SHP77 (cell line): ENCODE measurements at places on chromosomes 1 and 21.

- no peak for DNase-seq
Observed at GRCh38 chr21:26939601-26940111, 27.2 kb downstream of the ADAMTS5 start.

GRCh38 chr1:27554759-27555699, 48.9 kb downstream of the AHDC1 start:
- no peak for DNase-seq

- no peak for DNase-seq
Observed at GRCh38 chr1:229537894-229538293, 20.6 kb downstream of the ABCB10 start.

- DNase-seq, result no peak
Observed at GRCh38 chr21:15054089-15054488, 10.7 kb downstream of the NRIP1 start.

- no peak for DNase-seq
Observed at GRCh38 chr1:25567710-25568089, 24.3 kb downstream of the LDLRAP1 start.

DNA sequence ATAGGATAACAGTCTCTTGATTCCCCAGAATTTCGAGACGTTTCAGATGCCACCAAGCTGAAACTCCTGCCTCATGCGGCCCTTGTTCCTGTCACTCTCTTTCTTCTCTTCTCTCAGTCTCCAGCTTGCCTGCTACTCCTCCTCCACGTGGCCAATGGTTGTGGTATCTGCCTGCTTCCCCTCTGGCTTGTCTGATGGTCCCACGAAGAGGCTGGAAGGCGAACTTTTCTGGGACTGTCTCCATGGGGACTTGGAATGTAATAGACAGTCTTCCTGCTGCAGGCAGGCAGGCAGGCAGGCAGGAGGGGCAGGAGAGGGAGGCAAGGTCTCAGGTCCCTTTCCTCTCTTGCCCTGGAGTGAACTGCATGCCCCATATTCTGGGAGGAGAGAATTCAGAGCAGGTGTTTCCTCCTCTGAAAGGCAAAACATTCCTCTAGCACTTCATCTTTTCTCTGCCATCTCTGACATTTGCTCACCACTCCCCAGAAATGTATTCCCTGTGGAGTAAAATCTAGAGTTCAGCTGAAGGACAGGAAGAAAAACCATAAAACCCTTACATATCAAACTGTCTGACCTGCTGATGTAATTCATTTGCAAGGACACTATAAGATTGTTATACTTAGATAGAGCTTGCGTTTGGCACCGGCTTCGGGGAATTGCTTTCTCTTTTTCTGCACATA, 64.1 kb upstream of the GNG12 start:
- no peak for DNase-seq

GRCh38 chr1:112247961-112248360, 148.1 kb upstream of the CTTNBP2NL start:
- no peak for DNase-seq

DNA sequence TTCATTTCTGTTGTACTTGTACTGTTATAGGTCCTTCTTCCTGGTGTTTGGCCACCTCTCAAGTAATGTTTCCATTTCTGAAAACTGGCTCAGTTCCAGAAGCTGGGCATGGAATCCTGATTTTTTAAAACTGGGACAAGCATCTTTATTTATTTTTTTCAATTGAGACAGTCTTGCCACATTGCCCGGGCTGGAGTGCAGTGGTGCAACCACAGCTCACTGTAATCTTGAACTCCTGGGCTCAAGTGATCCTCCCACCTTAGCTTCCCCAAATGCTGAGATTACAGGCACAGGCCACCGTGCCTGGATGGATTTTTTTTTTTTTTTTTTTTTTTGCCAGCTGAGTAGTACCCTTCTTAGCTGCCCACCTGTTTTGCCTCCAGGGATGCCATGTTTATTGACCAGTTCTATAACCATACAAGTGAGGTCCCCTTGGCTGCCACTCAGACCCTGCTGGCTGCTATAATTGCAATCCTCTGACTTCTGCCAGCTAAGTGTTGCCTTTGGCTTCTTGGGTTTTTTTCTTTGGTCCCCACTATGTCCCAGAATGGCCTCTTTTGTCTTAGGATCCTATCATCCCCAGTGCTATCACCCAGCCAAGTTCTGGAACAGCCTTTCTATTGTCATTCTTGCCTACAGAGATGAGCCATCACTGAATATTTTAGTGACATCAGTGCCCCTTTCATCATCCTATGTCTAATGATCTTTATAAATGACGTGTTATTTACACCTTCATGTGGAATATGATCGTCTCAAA, 3.9 kb upstream of the DIP2A start:
- DNase-seq, result no peak

DNA sequence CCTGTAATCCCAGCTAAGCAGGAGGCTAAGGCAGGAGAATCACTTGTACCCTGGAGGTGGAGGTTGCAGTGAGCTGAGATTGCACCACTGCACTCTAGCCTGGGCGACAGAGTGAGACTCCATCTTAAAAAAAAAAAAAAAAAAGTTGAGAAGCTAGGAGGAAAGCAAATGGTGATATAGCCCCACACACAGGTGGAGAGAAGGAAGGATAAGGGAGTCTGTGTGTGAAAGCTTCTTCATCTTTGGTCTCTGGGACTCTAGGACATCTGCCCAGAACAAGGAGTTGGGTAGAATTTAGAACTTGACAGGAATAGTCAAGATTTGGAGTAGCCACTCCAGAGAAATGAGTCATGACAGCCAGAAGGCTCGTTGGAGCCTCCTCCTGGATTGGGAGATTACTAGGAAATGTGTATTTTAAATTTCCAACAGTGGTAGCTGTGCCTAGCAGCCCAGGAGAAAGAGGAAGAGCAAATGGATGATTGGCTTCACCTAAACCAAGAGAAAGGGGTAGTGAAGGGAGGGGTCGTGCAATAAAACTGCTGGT, 19.9 kb downstream of the NPL start:
- no peak for DNase-seq

DNA sequence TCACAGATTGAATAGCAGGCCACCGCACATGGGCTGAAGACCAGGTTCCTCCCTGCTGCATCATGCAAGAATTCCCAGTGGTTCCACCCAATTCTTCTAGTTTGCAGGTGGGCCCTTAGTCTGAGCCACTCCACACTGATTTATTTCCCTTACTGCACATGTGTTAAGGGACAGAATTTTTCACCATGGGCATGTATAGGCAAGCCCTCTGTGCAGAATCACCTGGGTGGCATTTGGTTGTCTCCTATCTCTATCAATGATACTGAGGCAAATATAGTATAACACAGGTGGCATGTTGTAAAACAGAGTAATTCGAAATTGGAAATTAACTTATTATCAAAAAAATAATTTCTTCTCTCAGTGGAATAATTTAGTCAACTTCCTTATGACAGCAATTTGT, 1892.4 kb downstream of the NCAM2 start:
- no peak for DNase-seq

DNA sequence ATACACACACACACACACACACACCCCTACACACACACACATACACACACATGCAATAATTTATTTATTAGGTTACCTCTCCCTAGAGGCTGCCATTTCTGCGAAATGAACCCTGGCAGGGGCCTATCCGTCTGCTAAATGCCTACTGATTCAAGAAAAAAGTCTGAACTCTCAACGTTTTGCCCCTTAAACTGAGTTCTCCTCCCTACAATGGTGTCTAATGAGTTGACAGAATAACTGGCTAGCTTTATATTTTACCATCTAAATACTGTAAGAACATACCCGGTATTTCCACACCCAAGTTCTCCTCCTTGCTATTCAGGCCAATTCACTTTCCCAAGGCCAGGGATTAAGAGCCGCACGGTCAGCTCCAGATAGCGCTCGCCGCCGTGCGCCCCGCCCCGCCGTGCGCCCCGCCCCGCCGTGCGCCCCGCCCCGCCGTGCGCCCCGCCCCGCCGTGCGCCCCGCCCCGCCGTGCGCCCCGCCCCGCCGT, 339 bp upstream of the RNPC3 start:
- no peak for DNase-seq
